Activated CD4-positive, alpha-beta T cell treated with anti-CD3 and anti-CD28 coated beads, Interleukin-2, Interleukin-6, amounts not matched to agents 100 ng/mL and 50 ng/mL, durations not matched to agents 16 hours and 8 hours (primary cell): ENCODE measurements at places on chromosomes 7 and 10.

DNA sequence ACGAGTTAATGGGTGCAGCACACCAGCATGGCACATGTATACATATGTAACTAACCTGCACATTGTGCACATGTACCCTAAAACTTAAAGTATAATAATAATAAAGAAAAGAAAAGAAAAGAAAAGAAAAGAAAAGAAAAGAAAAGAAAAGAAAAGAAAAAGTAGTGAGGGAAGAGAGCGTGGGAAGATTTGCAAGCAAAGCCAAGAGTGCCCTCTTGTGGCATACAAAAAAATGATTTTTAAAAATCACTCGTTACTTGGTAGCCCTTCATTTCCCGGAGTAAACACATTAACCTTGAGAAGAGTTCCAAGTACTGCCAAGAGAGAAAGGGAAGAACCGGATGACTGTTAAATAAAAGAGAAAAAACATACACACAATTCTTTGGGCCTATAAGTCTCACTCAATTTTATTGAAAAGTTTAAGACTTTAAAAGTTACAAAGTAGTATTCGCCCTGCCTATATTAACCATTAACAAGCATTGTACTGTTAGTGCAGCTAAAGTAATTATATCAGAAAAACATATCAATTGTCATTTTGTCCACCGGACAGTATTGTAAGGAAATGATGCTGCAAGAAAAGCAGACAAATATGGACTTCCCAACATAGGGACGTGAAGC lies 6.2 kb upstream of the CH25H start:
- peak; percentile 56 for DNase-seq

- DNase-seq, result no peak
Observed at GRCh38 chr7:55776196-55776595, 86.4 kb downstream of the SEPTIN14 start.

- DNase-seq, result no peak
Observed at GRCh38 chr10:76558586-76558985, 1079.0 kb downstream of the KCNMA1 start.

- DNase-seq, result no peak
Observed at GRCh38 chr7:81789406-81790119, 19.7 kb upstream of the HGF start.

- no peak for DNase-seq
Observed at GRCh38 chr10:7015457-7015856, 395.4 kb downstream of the SFMBT2 start.

- DNase-seq, result no peak
Observed at GRCh38 chr10:1186683-1186990, 130.5 kb downstream of the WDR37 start.

DNA sequence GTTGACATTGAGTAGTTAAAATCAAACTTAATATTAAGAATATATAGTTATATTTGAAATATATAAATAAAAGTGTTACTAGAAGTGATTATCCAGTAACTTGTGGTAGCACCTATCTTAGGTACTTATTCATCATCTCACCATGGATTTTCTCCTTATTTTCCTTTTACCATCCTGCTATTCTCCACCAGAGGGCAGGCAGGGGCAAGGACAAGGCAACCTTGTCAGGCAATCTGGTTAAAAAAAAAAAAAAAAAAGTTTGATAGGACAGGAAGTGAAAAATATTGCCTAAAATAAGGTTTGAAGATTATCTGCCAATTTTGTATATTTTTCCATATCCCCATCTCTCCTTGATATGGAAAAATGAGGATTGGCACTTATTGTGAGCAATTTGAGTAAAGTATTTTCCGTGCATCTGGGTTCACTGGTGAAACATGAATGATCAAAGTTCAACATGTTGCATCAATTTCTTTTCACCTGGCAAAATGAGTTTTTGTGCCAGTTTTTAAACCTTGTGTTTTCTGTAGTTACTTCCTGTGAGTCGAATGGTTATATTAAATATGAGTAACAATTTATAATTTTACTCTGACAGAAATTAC lies 256.7 kb downstream of the AGMO start:
- peak; percentile 24 for DNase-seq

GRCh38 chr7:31054608-31055278 lies 2.6 kb downstream of the ADCYAP1R1 start:
- no peak for DNase-seq

DNA sequence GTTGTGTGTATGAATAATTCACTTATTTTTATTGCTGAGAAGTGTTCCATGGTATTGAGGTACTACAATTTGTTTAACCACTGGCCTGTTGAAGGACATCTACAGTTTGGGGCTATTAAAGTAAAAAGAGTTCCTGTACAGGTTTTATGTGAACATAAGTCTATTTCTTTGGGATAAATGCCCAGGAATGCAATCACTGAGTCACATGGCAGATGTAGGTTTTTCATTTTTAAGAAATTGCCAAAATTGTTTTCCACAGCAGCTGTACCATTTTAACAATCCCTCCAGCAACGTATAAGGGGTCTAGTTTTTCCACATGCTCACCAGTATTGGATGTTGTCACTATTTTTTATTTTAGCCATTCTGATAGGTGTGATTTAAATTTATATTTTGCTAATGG lies 243.9 kb downstream of the TNS3 start:
- DNase-seq, result no peak

- DNase-seq, result no peak
Observed at GRCh38 chr7:139634087-139634486, 110.6 kb downstream of the CLEC2L start.

- DNase-seq, result peak; percentile 61
Observed at GRCh38 chr10:95445837-95446486, 115.2 kb downstream of the SORBS1 start.

- DNase-seq, result no peak
Observed at GRCh38 chr10:14397066-14397465, 66.3 kb upstream of the FRMD4A start.

- no peak for DNase-seq
Observed at GRCh38 chr10:97255512-97256293, 36.7 kb downstream of the ARHGAP19 start.

DNA sequence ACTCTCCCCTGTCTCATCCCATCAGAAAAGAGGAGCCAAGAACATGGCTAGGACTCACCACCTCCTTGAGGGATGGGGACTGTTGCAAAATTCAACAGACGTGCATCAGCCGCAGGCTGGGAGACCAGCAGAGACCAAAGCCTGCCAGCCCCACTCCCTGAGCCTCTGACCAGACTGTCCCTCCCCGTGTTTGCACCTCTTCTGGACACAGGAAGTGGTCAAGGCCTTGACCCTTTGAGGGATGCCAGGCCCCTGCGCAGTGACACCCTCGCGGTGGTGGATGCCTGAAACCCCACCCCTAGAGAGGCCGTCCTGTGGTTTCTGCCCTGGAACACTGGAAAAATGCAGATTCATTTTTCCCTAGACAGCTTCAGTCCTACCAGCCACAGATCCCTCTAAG lies 128.4 kb upstream of the TCF7L2 start:
- DNase-seq, result no peak

GRCh38 chr10:113983552-113983951 lies 60.1 kb upstream of the ADRB1 start:
- DNase-seq, result no peak

DNA sequence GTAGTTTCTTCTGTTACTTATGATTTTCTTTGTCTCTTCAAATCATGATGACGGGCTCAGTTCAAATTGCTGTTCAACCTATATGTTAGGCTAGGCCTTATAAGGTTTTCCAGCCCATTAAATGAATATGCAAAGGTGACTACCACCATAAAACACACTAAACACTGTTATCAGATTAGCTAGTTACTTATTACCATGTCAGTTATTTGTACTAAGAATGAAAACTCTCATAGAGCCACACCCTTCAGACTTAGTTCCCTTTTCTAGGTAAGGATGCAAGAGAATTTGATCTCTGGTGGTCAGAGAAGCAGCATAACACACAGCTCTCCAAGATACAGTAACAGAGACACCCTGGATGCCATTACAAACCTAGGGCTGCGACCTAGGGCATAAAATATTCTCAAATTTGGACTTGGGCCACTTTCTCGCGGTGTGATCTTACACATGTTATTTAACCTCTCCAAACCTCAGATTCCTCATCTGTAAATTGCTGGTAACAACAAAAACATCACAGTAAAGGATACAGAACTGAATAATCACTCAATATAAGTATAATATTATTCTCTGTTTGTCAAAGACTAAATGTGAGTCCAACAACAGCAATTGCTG lies 35.6 kb downstream of the ANKMY2 start:
- DNase-seq, result no peak

DNA sequence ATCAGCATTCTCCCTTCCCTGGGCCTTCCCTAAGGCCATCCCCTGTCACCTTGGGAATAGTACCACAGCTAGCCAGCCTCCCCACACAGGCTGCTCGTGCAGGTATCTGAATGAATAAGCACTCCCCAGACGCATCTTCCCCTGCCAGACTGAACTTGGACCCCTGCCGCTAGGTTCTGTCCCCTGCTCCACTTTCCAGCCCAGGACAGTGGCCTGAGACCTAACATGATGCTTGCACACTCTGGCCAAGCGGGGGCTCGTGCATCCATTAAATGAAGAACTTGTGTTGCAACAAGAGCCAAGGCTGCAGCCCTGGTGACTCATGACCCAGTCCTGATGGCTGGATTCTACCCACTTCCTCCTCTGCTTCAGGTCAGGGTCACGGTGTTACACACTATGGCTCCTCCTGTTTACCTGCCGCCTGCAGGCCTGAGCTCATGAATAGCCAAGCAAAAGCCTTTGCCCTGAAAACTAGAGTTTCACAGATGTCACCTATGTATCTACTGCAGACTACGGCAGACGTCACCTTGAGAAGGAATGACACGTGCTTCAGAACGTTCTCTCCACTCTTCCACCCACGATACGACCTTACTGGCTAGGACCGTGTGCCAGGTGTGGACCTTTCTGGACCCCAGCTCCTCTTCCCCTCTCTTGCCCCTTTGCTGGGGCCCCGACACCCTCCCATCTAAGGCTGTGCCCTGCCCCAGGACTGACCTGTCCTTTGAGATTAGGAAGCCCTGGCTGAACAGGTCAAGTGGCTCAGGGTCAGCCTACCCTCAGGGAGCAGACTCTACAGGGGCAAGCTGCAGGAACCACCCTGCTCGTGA lies 6.5 kb downstream of the ASB13 start:
- DNase-seq, result peak; percentile 40

DNA sequence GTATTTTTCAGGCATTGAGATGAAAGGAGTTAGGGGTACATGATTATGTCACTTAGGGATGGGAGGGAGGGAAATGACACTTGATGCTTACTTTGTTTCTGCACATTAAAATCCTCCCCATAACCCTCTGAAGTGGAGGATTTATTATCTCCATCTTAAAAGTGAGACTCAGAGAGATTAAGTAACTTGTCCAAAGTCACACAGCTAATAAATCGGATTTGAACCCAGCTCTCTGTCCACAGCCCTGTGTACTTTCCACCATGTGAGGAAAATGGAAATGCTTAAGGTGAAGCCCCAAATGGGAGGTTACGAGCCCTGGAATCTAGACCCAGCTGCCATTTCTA lies 58.6 kb downstream of the HK1 start:
- DNase-seq, result no peak

DNA sequence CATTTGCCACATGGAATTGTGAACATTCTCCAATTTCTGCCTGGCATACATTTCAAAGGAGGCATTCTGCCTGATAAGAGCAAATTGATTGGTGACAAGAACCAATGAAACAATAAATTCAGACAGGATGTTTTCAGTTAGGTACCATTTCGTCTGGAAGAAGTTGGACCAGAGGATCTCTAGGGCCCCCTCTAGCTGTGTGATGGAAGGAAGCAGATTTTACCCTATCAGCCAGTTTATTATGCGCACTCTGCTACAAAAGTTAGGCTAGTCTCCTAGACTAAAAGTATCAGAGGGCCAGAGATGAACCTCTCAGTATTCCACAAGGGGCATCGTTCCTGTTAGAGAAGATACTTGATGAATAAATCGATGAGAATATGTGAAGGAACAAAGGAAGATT lies 118.0 kb downstream of the BUB3 start:
- no peak for DNase-seq

DNA sequence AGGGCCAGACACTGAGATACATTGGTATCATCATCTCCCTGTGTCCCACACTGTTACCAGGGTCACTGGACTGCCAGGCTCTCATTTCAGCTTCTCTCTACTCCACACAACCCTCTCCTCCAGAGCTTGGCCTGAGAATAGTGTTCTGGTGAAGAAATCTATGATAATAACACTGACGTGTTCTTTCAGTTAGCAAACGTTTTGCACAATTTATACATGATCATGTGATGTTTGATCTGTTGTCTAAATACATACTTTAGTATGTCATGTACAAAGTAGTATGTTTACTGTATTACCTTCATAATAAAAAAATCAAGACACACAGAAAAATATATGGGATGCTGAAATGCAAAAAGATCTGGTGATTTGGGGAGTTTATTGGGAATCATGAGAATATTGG lies 5.0 kb downstream of the SLC16A9 start:
- no peak for DNase-seq

DNA sequence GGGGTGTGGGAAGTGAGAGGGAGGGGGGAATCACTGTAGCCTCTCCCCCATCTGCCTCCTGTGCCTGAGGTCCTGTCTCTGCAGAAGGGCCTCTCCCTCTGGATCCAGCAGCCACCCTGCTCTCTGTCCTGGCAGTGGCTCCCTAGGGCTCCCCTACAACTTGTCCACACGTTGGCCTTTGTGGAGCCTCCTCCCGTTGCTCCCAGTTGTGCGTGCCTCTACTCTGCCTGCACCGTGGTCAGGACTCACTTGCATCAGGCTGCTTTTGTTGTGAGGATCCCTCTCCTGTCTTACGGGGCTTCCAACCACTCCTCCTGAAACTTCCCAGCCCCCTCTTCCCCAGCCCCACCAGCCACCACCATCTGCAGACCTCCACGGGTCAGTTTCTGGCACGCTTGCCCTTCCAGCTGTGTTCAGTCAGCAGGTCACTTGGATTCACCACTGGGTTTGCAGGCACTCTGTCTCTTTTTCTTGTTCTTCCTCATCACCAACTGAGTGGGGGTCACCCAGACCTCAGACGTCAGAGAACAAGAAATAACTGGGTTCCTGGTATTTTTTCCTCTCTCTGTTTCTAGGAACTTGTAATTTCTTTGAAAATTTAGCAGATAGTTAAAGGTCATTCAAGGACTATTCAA lies 62.3 kb downstream of the RAMP3 start:
- DNase-seq, result no peak

GRCh38 chr7:1459920-1460820 lies 900 bp upstream of the MICALL2 start:
- DNase-seq, result no peak

DNA sequence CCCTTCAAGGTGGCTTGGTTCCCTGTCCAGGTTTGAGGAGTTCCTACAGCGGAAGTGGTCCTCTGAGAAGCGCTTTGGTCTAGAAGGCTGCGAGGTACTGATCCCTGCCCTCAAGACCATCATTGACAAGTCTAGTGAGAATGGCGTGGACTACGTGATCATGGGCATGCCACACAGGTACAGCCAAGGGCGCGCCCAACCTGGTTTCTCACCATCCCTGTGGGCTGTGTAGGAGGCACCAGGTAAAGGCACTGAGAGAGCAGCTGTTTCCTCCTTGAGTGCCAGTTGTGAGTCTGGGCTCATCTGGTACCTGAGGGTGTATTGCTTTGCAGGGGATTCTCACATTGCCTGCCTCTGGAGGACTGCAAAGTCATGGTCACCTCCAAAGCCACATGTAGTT lies 68.0 kb downstream of the OGDH start:
- no peak for DNase-seq

- peak; percentile 75 for DNase-seq
Observed at GRCh38 chr7:86469680-86470295, 173.9 kb upstream of the GRM3 start.

- no peak for DNase-seq
Observed at GRCh38 chr10:87546971-87547413, 42.3 kb downstream of the MINPP1 start.
